Daoy (cell line): ENCODE measurements at places on chromosomes 2 and 18.

DNA sequence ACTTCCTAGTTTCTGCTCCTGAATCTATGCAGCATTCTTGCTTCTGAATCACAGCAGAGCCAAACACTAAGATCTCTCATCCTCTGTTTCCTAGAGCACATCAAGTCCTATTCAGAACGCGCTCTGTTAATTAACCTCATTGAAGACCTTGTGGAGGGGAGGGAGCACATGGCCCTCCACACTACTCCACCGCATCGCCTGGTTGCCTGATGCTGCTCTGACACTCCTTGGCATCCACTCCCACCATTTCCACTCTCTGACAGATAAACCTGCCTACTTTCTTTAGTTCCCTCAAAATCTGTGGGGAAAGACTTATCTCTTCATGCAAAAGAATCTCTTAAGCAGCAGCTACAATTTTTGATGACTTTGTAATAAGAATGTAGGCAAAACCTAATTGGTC lies 802.3 kb upstream of the GYPC start:
- no peak for DNase-seq

DNA sequence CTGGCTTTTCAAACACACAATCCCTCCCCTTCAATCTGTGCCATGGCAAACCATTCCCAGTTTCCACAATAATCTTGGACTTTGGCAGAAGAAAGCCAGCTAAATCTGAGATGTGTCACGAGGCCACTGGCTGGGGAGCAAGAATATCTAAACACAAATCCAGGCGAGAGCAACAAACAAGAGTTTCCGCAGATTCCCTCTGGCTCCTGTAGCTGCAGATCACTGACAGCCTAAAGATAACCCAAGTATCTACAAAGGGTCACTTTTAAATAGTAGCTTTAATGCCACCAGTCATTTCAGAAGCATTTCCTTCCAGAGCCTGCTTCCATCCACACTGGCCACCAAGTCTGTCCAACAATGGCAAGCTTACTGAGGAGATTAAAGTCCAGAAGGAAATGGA lies 86.9 kb downstream of the ACVR1 start:
- DNase-seq: no peak

DNA sequence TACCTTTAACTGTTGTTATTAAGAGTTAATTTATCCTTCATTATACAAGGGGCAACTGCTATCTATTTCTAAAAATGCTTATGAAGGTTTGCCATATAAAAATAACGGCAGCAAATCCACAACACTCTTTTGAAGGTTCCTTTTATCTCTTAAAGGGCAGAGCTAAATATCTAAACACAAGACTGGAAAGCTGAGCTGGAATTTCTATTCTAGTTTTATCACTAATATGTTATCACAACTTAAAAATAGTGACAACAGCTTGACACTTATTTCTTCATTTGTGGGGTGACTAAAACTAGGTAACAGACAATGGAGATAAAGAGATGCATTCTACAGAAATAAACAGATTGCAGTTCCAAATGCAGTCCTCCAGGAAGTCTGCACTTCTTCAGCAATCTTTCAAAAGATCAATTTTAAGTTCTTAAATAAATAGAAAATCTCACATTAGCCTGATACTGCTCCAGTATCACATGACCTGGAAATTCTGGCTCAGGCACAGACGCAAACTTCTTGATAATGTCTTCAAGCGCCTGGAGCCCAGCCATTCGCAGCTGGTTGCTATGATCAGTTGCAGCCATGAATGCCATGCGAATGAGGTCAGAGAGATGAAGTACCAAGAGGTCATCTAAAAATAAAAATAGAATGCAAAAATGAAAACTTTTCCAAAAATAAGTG lies 54.0 kb upstream of the STRN start:
- DNase-seq: peak; percentile 23

DNA sequence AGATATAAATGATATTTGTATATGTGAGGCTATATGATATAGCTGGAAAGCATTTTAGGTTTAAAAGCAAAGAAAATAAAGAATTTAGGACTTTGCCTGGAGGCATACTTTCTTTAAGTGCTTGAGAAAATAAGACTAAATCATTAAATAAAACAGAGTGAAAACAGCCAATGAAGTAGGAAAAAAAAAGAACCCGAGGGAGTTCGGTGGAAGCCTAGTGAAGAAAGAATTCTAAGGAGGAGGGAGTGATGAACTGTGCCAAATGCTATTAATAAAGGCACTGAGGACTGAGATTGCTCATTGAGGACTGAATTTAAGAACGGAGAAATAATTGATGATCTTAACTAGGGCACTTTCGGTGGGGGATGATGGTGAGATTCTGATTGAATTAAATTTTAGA lies 573.5 kb downstream of the DSC3 start:
- no peak for DNase-seq

DNA sequence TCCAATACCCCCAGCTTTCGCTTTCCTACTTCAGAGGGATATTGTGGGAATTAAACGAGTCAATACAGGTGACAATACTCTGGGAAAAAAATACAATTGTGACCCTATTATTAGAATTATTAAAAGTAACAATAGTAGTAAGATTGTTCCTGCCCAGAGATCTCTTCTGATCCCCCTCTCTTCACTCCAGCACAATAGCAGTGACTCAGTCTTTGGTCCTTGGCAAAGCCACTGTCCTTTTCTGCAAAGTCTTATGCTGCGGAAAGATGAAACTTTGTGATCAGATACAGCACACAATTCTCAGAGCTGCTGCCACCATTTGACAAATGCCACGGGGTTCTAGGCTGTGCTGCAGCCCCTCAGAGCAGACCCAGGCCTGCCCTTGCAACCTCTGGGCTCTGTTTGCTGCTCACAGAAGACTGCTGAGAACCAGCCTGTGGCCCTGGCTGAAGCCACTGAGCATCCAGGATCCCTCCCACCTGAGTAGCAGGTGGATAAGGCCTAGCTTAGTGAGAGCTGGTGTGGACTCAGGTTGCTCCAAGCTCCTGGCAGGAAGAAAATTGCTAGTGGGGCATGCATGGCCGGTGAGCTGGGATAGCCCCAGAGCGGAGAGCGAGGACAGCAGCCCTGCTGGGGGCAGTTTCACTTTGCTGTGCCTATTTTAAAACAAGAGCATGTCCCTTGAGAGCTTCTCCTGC lies 60.1 kb upstream of the ROCK2 start:
- DNase-seq: no peak

GRCh38 chr2:67479261-67479660 lies 82.1 kb downstream of the ETAA1 start:
- no peak for DNase-seq

DNA sequence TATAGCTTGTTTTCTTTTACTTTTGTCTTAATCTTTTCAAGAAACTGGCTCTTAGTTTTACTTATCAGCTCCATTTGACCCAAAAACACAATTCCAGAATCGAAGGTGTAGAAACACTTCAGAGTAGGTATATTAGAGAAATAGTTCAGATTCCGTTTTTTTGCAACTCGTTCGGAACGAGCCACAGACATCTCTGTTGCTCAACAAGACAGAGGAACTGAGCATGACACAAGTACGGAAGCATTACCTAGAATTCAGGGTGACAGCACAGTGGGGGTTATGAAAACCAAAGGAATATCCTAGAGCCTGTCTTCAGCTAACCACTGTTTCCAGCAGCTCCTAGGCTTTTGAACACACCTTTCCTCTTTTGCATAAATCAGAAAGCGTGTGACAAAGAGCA lies 5.0 kb downstream of the HRH4 start:
- DNase-seq: no peak

DNA sequence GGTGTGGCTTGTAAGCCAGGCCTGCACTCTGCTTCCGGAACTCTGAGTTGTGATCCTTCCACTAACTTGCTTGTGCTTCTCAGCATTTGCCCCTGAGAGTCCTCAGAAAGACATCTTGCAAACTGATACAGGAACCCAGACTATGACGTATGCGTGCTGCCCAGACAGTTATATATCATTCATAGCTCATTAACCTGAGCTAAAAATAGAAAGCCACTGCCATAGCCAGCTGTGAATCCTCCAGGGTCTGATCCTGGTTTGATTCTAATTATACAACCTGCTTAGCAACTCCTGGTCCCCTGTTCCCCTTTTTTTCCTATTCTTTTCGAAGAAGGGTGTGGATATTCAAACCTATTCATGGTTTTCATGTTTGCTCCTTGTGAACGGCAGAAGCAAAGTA lies 63.7 kb downstream of the MARCHF4 start:
- peak; percentile 60 for DNase-seq
